ENCODE measurements at places on chromosomes 11 and 22. TPM values are rescaled to one million over a fixed set of nuclear protein-coding genes. Genes with fewer than 3 reads are reported as not detected.

The BTBD18 gene
- not detected for total RNA-seq

DNA sequence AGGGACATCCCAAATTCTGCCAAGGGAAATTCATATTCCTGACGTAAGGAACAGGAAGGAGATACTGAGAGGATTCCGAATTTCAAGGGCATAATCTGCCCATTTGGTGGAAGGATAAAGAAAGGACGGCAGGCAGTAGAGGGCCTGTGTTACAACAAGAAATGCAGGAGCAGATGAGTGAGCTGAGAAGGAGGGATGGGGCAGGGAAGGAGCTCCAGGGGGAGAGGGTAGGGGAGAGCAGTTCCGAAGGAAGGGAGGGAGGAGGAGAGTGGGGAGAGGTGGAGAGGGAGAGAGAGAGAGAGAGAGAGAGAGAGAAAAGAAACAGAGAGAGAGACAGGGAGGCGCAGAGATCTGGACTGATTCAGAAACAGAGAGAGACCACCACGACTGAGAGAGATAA, 843 bp downstream of the OPCML start:
- DNase-seq, result peak; percentile 69

GRCh38 chr11:17259519-17259918, 17.0 kb upstream of the NUCB2 start:
- no peak for DNase-seq

GRCh38 chr11:709109-709997, 3.3 kb downstream of the EPS8L2 start:
- DNase-seq, result peak; percentile 74

DNA sequence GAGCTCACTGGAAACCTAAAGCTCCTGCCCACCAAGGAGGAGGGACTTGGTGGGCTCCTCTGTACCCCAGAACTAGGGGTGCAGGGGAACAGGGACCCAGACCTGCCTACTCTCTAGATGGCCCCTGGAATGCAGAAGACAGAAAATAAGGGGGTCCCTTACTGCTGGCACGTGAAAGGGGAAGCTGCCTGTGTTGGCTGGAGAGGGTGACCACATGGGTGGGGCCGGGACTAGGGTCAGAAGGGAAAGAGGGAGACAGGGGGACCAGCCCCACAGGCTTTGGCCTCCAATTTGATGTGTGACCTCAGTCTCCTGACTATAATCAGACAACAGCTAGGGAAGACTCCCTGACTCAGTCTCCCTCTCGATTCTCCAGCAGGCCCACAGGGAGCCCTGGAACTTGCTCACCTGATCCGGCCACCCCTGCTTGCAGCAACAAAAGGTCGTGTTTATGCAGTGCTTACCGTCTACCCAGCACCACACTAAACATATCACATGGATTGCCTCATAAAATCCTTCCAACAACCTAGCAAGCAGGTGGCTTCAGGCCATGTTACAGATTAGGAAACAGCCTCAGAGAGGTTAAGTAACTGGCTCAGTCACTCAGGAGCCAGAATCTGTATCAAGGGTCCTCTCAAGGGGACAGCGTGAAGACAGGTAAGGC, 10.2 kb downstream of the ARAP1 start:
- DNase-seq, result no peak
